ENCODE measurements at places on chromosomes 3 and 15.
A peak's percentile ranks its signal among the peaks of the same experiment; 100 is the strongest.

GRCh38 chr15:37059086-37059485 is 41.3 kb downstream of the MEIS2 start:
- no peak for DNase-seq
- no peak overlapping the region for H3K4me3 ChIP-seq
- H3K36me3 ChIP-seq: no peaks in the 10 kb centered on the region
- no peak overlapping the region for H3K27ac ChIP-seq
- H3K27me3 ChIP-seq: no peaks in the 10 kb centered on the region

- H3K27me3 ChIP-seq: no peaks in the 10 kb centered on the region
- no peak for DNase-seq
- H3K4me1 ChIP-seq: peaks cover 46% of the 10 kb centered on the region
- H3K27ac ChIP-seq: no peak overlapping the region
- H3K4me3 ChIP-seq: no peak overlapping the region
Measured at GRCh38 chr15:91930092-91930491, 76.6 kb downstream of the SLCO3A1 start.

GRCh38 chr3:64306745-64307144 is 81.5 kb upstream of the PRICKLE2 start:
- H3K27me3 ChIP-seq: peaks cover 3% of the 10 kb centered on the region
- DNase-seq: no peak
- no peaks in the 10 kb centered on the region for H3K36me3 ChIP-seq
- no peak overlapping the region for H3K4me3 ChIP-seq
- no peak overlapping the region for H3K27ac ChIP-seq

GRCh38 chr15:75479670-75480069 is 28.2 kb upstream of the SIN3A start:
- peaks cover 11% of the 10 kb centered on the region for H3K27me3 ChIP-seq
- no peak overlapping the region for H3K27ac ChIP-seq
- no peaks in the 10 kb centered on the region for H3K4me1 ChIP-seq
- no peak for DNase-seq

- no peaks in the 10 kb centered on the region for H3K27me3 ChIP-seq
- no peaks in the 10 kb centered on the region for H3K36me3 ChIP-seq
- DNase-seq: no peak
- H3K4me1 ChIP-seq: peaks cover 30% of the 10 kb centered on the region
- H3K27ac ChIP-seq: no peak overlapping the region
Measured at GRCh38 chr15:99613887-99614647, 48.3 kb downstream of the MEF2A start.

DNA sequence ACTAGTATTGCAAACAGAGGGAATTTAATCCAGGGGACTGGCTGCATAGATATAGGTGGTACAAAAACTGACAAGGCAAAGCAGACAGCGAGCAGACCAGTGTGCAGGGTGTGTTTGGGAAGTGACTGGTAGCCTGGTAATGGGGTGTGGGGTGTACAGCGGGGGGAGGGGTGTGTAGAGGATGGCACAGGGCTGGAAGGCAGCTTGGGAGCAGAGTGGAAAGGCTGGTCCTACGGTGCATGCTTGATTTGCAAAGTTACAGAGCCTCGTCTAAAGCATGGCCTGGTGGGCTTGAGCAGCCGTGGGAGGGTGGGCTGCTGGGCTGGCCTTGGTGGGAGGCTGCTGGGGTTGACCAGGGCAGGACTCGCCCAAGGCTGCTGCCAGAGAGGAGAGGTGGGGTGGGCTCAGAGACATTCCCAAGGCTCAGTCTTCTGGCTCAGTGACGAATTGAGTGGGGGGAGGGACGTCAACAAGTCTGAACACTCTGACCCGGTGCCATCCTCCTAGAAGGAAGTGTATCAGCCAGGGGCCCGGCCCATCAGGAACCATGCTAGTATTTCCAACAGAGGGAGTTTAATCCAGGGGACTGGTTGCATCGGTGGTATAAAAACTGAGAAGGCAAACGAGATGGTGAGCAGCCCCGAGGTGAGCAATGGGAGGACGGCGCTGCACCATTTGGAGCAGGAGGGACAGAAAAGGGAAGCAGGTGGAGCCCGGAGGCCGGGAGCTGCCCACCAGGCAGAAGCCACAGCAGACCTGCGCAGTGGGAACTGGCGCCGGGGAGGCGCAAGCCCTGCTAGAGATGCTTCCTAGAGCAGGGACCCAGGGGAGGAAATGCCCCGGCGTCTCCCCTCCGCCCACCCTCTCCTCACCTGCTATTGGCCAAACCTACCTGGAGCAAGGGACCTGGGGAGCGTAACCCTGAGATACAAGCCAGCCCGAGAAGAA is 29.2 kb downstream of the CPN2 start:
- H3K4me3 ChIP-seq: no peak overlapping the region
- H3K27me3 ChIP-seq: peaks cover 7% of the 10 kb centered on the region
- H3K27ac ChIP-seq: no peak overlapping the region

DNA sequence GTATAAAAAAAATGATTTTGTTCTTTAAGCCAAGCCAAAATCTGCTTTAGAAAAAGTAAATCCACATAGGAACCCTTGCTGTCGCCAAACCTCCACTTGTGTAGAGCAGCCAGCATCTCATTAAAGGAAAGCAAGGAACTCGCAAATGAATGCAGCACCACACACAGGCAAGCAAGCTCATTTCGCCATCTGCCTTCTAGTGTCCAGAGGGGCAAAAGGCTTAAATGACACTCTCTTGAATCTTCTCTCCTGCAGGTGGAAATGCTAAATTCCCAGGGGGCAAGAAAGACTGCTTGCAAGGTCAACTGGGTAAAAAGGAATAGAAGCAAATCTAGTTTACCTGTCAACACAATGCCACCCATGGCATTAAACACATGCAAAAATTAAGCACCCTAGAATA is 2.4 kb downstream of the MB21D2 start:
- peak overlapping the region; percentile 98 for H3K27ac ChIP-seq
- DNase-seq: peak; percentile 41
- H3K27me3 ChIP-seq: peaks cover 12% of the 10 kb centered on the region
- H3K4me3 ChIP-seq: peak overlapping the region; percentile 99
- no peaks in the 10 kb centered on the region for H3K36me3 ChIP-seq
- H3K4me1 ChIP-seq: peaks cover 42% of the 10 kb centered on the region

DNA sequence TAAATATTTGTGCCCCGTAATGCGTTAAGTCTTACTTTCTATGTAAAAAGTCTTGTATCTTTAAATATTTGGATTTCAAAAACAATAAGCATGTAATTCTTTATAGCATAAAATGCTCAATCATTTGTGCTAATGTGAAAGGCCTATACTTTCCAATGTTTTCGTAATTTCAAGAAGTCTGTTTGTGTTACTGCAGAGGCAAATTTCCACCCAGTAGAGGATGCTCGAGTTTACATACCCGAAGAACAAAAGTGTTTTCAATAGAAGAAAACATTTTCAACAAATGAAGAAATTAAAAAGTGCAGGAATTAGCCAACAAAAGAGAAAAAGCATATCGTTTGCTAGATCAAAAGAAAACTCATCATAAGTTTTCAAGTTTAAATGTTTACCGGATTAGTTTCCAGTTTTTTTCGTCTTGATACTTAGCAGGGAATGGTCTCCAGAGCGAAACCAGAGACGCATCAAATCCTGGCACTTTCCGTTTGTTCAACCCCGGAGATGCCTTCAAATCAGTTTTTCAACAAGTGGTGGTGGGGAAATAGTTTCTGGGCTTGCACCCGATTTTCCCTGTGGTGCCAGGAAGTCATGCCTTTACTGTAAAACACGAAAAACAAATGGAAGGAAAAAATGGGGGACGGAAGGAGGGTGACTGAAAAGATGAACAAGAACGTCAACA is 1.0 kb downstream of the CGGBP1 start:
- peaks cover 3% of the 10 kb centered on the region for H3K27me3 ChIP-seq
- DNase-seq: no peak
- H3K36me3 ChIP-seq: no peaks in the 10 kb centered on the region
- H3K4me1 ChIP-seq: peaks cover 7% of the 10 kb centered on the region
- peak overlapping the region; percentile 29 for H3K27ac ChIP-seq
- H3K4me3 ChIP-seq: peak overlapping the region; percentile 90

DNA sequence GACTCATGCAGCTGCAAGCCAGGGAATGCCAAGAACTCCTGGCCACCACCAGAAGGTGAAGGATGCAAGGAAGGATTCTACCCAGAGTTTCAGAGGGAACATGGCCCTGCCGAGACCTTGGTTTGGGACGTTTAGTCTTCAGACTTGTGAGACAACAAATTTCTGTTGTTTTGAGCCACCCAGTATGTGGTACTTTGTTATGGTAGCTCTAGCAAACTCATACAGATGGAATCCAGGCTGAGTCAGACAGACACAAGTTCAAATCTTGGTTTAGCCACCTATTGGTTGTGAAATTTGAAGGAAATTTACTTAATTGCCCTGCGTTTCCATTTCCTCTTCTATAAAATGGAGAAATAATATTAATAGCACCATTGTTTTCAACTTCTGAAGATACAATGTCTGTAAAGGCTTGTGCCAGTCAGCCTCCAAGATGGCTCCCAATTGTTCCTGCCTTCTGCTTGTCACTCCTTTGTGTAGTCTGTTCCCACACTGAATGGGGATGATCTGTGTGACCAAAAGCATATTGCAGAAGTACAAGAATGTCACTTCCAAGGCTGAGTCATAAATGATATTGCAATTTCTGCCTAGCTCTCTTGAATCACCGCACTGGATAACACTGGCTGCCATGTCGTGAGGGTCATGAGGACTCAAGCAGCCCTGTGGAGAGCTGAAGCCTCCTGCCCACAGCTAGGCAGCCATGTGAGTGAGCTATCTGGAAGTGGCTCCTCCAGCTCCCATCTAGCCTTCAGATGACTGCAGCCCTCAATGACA is 223.5 kb upstream of the PROK2 start:
- no peak for DNase-seq
- H3K4me1 ChIP-seq: peaks cover 6% of the 10 kb centered on the region
- peaks cover 4% of the 10 kb centered on the region for H3K27me3 ChIP-seq
- no peak overlapping the region for H3K27ac ChIP-seq
- H3K4me3 ChIP-seq: no peak overlapping the region

DNA sequence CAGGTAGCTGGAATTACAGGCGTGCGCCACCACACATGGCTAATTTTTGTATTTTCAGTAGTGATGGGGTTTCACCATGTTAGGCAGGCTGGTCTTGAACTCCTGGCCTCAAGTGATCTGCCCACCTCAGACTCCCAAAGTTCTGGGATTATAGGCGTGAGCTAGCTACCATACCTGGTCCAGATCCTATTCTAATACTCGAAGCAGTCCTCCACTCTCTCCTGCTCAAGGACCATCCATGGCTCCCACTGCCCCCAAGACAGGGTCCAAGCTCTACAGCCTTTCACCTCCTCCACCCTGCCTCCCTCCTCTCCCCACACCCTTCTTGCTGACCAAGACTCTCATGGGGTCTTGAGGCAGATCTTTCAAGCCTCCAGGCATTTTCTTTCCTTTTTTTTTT is 12.6 kb upstream of the GRIP2 start:
- no peak overlapping the region for H3K27ac ChIP-seq
- peaks cover 6% of the 10 kb centered on the region for H3K27me3 ChIP-seq
- H3K4me1 ChIP-seq: peaks cover 16% of the 10 kb centered on the region
- no peak for DNase-seq

- peaks cover 15% of the 10 kb centered on the region for H3K4me1 ChIP-seq
- H3K27me3 ChIP-seq: peaks cover 2% of the 10 kb centered on the region
- peaks cover 17% of the 10 kb centered on the region for H3K36me3 ChIP-seq
- no peak for DNase-seq
Measured at GRCh38 chr3:117893638-117894037, 1141.0 kb downstream of the IGSF11 start.

GRCh38 chr15:99224372-99225214 is 24.8 kb downstream of the TTC23 start:
- no peaks in the 10 kb centered on the region for H3K36me3 ChIP-seq
- DNase-seq: no peak
- peaks cover 4% of the 10 kb centered on the region for H3K4me1 ChIP-seq
- H3K4me3 ChIP-seq: no peak overlapping the region
- no peak overlapping the region for H3K27ac ChIP-seq
- no peaks in the 10 kb centered on the region for H3K27me3 ChIP-seq

DNA sequence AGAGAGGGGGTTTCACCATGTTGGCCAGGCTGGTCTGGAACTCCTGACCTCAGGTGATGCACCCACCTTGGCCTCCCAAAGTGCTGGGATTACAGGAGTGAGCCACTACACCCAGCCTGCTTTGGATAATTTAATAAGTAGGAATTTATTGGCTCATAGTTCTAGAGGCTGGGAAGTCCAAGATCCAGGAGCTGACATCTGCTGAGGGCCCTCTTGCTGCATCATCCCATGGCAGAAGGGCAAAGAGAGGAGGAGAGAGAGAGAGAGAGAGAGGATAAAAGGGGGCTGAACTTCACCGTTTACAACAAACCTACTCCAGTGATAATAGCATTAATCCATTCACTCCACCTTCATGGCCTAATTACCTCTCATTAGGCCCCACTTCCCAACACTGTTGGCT is 62.0 kb upstream of the HES1 start:
- DNase-seq: no peak
- peaks cover 5% of the 10 kb centered on the region for H3K27me3 ChIP-seq
- H3K4me1 ChIP-seq: peaks cover 2% of the 10 kb centered on the region
- H3K36me3 ChIP-seq: peaks cover 4% of the 10 kb centered on the region

GRCh38 chr3:64083575-64083974 is 60.3 kb upstream of the PSMD6 start:
- no peaks in the 10 kb centered on the region for H3K27me3 ChIP-seq
- DNase-seq: no peak
- H3K27ac ChIP-seq: no peak overlapping the region
- peaks cover 18% of the 10 kb centered on the region for H3K4me1 ChIP-seq
- H3K36me3 ChIP-seq: no peaks in the 10 kb centered on the region

DNA sequence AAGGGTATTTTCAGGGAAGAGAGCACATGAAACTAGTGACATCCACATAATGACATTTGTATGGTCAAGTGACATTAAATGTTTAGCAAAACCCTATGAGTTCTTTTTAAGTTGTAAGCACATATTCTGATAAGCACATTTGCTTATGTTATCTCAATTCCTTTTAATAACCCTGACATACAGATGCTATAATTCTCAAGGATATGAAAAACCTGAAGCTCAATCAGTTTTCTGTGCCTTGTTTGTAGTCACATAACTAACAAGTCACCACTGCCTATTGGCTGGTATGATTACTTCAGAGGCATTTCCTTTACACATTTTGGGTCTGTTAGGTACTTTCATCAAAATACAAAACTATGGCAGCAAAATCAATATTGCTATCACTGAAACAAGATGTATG is 74.1 kb downstream of the FAIM start:
- peak overlapping the region; percentile 63 for H3K27ac ChIP-seq
- DNase-seq: no peak
- no peaks in the 10 kb centered on the region for H3K27me3 ChIP-seq
- H3K4me3 ChIP-seq: no peak overlapping the region
- H3K4me1 ChIP-seq: peaks cover 20% of the 10 kb centered on the region

- no peaks in the 10 kb centered on the region for H3K36me3 ChIP-seq
- H3K27me3 ChIP-seq: no peaks in the 10 kb centered on the region
- H3K4me3 ChIP-seq: no peak overlapping the region
Measured at GRCh38 chr3:119643528-119643927, 16.9 kb downstream of the POPDC2 start.

DNA sequence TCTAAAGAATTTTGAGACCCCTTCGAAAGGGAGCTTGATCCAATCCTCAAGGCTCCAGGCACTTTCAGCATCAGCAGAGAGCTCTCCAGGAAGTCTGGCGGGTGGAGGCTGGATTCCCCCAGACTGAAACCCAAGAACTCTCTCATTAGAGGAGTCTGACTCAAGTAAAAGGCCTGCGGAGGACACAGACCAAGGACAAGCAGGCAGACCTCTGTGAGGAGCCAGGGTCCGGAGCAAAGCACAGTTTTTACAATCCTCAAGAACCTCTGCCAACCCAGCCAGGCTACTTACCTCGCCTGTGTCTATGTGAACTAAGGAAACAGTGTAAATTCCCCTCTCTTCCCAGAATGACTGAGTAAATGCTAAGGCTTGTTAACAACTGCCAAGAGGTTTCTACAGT is 86.2 kb downstream of the FBN1 start:
- no peak overlapping the region for H3K27ac ChIP-seq
- no peak overlapping the region for H3K4me3 ChIP-seq
- DNase-seq: no peak
- H3K4me1 ChIP-seq: no peaks in the 10 kb centered on the region
- no peaks in the 10 kb centered on the region for H3K27me3 ChIP-seq
